Right lobe of liver (tissue), 6 donors: ENCODE measurements at places on chromosomes 13 and 19.
A peak's percentile ranks its signal among the peaks of the same experiment; 100 is the strongest.

- no peak for DNase-seq
These were observed 106.1 kb upstream of the DOCK9 start for GRCh38 chr13:99083981-99084380.

DNA sequence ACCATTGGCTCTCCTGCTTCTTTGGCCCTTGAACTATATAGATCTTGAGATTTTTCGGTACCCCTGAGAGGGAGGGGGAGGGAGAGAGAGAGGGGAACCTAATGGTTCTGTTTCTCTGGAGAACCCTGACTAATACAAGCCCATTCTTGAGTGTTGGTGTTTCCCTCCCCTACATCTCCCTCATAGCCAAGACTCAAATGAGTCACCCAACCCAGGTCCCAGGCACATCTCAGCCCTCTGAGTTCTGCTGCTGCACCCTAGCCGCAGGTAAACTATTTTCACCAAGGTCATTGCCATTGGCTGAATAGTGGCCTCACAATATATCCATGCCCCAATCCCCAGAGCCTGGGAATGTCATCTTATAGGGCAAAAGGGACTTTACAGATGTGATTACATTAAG is 225.8 kb upstream of the MAB21L1 start:
- DNase-seq = no peak

DNA sequence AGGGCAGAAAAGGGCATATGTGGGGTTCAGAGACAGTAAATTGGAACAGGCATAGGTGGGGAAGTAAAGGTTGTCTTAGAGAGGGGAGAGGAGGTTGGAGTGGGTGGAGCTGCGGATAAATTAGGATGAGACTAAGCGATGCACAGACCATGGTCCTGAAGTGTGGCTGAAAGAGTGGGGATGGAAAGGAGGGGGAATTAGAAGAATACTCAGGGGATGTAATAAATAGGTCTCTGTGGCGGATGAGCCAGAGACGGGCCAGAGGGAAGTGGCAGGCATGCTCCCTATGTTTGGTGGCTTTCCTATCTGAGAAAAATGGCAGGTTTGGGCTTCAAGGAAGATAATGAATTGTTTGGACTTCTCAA is 123.4 kb downstream of the OLFM4 start:
- no peak for DNase-seq

- DNase-seq = no peak
These were observed 343.0 kb downstream of the KLF5 start for GRCh38 chr13:73401769-73402168.

DNA sequence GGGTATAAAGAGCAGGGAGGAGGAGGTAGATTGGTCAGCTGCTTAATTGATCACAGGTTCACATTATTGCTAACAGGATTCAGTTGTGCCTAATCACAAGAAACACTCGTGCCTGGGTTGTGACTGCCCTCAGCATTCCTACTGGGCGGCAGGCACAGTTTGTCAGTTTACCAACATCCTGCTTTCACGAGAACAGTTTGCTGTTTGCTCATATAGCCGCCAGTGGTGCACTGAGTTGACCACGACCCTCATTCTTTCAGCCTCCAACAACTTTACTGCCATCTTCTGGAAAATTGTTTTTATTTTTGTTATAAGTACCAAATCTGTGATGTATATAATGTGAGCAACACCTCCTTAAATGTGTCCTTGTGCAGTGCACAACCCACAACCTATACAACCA is 16.2 kb upstream of the IFT88 start:
- no peak for DNase-seq

DNA sequence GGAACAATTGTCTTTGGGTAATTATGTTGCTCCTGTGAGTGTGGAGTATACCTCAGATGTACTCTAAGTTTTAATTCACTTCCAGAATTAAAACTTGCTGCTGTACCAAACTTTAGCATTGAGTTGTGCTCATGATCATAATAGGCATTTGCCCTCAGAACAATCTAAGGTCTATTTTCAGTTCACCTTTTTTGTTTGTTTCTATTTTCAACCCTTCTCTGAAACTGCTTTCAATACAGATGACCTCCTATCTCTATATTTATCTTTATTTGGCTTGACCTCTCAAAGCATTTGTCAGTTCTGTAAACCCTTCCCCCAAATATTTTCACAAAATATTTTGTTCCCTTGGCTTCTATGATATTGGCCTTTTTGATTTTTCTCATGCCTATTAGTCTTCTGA is 873.0 kb downstream of the OLFM4 start:
- no peak for DNase-seq

- DNase-seq = no peak
These were observed at the start of gene FAM83E for GRCh38 chr19:48614436-48615230. TSS of gene FAM83E (minus strand) at chr19:48615076. CDS start at chr19:48613372, 1,704 bp downstream.

- DNase-seq = peak; percentile 77
These were observed 5.0 kb upstream of the LENG1 start for GRCh38 chr19:54164369-54165068.

- no peak for DNase-seq
These were observed 764.3 kb upstream of the ARGLU1 start for GRCh38 chr13:107332188-107332587.

GRCh38 chr13:49240017-49240416 is 7.7 kb upstream of the CDADC1 start:
- DNase-seq = no peak

- DNase-seq = no peak
These were observed 386 bp downstream of the GIPR start for GRCh38 chr19:45668342-45668871.

DNA sequence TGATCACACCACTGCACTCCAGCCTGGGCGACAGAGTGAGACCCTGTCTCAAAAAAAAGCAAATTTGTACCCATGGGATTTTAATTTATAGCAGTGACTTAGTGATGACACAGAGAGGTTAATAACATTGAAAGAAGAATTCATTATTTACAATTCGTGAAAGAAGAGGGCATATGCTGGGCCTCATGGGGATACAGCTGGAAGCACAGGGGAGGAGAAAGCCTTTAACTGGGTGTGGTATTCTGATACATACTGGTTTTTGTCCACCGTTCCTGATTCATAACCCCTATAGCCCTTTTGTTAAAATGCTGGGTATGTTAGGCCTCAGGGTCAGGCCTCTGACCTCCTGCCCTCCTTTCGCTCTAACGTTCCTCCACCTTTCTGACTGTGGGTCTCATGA is 10.9 kb downstream of the ZNF264 start:
- DNase-seq = no peak

- peak; percentile 71 for DNase-seq
These were observed 4.4 kb upstream of the ZNF681 start for GRCh38 chr19:23762884-23763711.

DNA sequence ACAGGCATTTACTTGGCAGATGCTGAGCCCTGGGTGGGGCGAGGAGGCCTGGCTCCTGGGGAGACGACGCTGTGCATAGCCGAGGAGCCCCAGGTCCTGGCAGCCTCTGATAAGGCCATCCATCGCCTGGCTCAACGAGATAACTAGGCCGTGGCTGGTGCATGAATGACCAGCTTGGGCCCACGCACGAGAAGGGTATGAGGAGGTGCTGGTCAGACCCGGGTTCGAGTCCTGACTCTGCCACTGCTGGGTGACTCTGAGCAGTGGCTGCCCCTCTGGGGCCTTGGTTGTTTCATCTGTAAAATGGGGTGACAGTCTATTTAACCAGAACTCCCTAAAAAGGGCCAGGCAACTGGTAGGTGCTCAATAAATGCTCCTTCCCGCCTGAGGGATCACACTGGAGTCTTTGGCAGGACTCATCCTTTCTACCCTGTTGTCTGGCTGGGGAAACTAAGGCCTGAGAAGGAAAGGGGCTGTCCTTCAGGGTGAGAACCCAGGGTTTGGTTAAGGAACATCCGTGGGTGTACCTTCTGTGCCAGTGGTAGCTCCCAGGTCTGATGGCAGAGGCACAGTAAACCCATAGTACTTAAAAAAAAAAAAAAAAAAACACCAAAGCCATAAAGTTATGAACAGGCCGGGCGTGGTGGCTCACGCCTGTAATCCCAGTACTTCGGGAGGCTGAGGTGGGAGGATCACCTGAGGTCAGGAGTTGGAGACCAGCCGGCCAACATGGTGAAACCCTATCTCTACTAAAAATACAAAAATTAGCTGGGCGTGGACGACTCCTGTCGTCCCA is 8.1 kb upstream of the ARRDC2 start:
- peak; percentile 51 for DNase-seq

- peak; percentile 97 for DNase-seq
These were observed at the start of gene ZNF460 for GRCh38 chr19:57280165-57280961. TSS of gene ZNF460 (plus strand) at chr19:57280485. CDS start at chr19:57280807, 322 bp downstream.

DNA sequence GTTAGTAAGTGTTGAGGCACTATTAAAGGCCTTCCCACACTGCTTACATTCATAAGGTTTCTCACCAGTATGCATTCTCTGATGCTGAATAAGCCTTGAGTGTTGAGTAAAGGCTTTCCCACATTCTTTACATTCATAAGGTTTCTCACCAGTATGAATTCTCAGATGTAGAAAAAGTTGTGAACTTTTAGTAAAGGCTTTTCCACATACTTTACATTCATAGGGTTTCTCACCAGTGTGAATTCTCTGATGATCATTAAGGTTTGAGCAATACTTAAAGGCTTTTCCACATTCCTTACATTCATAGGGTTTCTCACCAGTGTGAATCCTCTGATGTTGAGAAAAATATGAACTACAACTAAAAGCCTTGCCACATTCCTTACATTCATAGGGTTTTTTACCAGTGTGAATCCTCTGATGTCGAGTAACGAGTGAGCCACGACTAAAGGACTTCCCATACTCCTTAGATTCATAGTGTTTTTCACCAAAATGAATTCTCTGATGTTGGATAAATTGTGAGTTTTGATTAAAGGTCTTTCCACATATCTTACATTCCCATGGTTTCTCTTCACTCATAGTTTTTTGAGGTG is 24.2 kb downstream of the ZNF829 start:
- DNase-seq = no peak

- DNase-seq = no peak
These were observed 1.4 kb downstream of the ANKRD27 start for GRCh38 chr19:32673573-32673972.

DNA sequence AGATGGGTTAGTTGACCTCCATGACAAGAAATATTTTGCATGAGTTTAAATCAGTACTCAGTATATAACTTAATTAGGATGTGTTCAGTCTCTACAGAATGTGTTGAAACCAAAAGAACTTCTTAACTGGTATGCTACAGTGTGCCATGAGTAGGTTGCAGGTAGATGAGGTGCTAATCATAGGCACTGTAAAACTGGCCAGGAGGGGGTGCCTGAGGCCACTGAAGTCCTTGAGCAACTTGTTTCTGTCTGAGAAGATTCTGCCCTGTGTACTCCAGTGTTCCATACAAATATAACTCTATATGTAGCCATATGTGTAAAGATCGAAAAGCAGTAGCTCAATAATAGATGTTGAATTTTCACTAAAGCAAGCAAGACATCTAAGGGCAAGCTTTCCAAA is 549.2 kb upstream of the KLF12 start:
- DNase-seq = no peak

DNA sequence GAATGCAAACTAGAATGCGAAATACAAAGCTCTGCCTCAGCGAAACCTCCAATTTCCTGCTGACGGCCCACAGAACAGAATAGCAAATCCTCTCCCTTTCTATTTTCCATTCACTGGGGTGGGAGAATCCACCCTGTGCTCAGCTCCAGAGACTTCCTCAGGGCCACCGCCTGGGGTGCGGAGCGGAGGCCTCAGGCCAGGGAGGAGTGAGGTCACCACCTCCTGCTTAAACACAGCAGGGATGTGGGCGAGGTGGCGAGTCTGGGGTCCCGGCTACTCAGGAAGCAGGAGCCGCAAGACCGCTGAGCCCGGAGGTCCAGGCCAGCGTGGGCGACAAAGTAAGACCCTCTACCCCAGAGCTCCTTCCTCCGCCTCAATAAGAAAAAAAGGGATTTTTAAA is 666 bp upstream of the ZNF320 start:
- no peak for DNase-seq

DNA sequence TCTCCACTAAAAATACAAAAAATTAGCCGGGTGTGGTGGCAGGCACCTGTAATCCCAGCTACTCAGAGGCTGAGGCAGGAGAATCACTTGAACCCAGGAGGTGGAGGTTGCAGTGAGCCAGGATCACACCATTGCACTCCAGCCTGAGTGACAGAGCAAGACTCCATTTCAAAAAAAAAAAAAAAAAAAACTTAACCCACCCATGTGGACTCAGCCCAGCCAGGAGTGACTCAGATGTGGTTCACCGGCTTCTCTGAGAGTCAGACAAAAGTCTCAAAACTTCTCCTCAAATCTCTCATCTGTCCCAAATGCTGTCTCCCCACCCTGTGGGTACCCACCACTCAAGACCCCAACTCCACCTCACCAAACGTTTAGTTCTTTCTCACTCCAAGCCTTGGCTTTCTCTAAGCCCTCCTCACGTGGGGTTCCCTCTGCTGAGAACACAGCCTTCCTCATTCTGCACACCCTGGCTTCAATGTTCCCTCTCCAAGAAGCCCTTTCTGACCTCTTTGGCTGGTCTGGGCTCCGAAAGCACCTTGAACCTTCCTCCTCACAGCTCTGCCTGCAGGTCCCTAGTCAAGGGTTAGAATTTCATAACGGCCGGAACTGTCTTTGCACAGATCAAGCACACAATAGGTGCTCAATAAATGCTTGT is 11.1 kb upstream of the RAB3A start:
- no peak for DNase-seq

DNA sequence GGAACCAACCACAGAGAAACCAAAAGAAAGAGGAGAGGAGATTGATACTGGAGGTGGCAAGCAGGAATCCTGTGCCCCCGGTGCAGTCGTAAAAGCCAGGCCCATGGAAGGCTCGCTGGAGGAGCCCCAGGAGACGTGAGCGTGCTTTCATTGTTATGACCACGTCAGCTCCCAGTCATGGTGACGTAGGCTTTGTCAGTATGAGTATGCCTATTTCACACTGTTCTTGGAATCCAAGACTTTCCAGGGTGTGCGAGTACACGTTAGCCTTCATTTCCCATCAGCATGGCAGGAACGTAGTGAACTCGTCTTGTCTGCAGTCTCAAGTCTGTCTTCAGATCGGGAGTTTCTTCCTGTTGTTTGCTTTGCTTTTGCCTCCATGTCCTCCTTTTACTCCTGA is 15.4 kb upstream of the CHAMP1 start:
- no peak for DNase-seq

- no peak for DNase-seq
These were observed 176.6 kb downstream of the LMO7 start for GRCh38 chr13:75812751-75813181.

DNA sequence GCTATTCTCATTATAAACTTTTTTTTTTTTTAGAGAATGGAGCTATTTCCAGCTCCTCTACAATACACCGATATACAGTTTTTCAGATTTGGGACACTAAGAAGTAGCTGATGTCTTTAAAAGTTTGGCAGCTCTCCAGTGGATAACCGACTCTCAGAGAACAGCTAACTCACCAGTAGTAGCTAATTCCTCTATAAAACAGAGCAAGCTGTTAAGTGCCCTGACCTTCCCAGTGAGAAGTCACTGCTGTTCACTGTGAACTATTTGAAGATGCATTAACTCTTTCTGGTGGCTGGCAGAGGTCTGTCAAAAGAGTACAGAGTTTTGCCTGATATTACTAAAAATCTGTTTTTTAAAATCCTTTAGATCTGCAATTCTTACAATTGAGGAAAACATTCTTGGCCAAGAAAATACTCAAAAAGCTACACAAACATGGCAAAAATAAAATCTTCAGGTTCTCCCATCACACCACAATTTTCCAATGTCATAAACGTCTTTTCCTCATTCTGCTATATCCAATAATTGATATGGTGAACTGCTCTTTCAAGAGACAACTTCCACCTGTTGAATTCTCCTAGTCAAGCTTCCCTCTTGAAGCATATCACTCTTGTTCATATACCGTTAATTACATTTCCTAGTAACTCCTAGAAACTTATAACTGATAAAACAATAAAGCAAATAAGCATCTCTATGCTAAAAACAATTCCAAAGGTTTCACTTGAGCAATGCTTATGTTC is 44.2 kb downstream of the TBC1D4 start:
- DNase-seq = no peak
